ENCODE measurements at places on chromosomes 2 and 18.

- DNase-seq: no peak
These were observed 1329.5 kb upstream of the ZEB2 start for GRCh38 chr2:145849466-145849865.

- no peak for DNase-seq
These were observed 1.5 kb upstream of the SLC30A3 start for GRCh38 chr2:27264253-27264752.

DNA sequence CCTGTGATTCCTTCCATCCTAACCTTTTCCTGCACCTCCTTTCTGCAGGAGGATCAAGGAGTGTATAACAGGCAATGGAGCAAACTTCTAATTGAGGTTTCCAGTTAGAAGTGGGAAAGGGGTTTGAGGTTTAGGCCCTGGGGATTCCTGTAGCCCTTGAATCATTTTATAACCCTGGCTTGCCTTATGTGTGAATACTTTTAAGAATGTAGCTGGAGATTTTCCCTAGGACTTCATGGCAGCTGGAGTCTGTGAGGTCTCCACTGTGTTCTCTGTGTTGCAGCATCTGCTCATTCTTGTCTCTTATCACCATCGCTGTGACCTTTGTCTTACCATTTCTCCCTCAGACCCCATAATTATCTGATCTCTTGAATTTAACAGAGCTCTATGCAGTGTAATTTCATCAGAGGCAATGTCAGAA is 370.2 kb upstream of the SLC14A2 start:
- no peak for DNase-seq

GRCh38 chr2:108184419-108184818 is 55.3 kb upstream of the SULT1C3 start:
- DNase-seq: no peak
